Stimulated activated CD4-positive, alpha-beta T cell treated with anti-CD3 and anti-CD28 coated beads, Interleukin-1b, Interleukin-23, amount 100 ng/mL, for 4 hours (primary cell): ENCODE measurements at places on chromosomes 7 and 10.

DNA sequence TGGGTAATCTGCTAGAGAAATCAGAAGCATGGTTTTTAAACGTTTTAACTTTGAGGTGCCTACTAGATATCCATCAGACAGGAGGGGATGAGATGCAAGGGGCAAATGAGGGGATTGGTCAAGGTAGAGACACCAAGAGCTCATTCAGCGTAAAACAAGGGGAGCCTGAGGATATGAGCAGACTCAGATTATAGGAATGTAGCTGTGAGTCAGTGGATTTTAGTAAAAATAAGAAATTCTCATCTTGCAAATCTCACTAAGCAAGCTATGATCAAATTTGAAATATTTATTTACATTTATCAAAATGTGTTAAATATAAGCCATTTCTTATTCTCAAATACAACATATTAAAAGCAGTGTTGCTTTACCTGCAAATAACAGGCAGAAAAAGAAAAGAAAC is 21.4 kb upstream of the TFEC start:
- no peak for DNase-seq

GRCh38 chr10:79930751-79931150 is 18.2 kb downstream of the SFTPD start:
- no peak for DNase-seq

DNA sequence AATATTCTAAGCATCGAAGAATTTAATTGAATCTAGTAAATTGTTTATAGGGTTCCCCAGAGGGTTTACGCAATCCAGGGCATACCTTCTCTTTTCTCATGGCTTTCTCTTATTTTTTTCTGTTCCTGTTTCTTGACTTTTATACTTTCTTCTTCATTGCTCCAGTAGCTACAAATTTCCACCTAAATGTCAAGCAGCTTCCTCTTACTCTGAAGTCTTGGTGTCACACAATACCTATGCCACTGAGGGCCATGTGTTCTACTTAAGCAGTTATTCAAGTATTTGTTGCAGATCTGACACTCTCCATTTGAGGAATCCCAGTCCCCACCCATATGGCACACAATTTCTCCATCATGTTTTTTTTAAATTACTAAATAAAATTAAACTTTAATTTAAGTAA is 343.1 kb upstream of the MBL2 start:
- no peak for DNase-seq

- DNase-seq: no peak
These were observed 6.3 kb upstream of the CTBP2 start for GRCh38 chr10:125166658-125167057.

- DNase-seq: no peak
These were observed 28.6 kb downstream of the MTURN start for GRCh38 chr7:30163231-30163894.

DNA sequence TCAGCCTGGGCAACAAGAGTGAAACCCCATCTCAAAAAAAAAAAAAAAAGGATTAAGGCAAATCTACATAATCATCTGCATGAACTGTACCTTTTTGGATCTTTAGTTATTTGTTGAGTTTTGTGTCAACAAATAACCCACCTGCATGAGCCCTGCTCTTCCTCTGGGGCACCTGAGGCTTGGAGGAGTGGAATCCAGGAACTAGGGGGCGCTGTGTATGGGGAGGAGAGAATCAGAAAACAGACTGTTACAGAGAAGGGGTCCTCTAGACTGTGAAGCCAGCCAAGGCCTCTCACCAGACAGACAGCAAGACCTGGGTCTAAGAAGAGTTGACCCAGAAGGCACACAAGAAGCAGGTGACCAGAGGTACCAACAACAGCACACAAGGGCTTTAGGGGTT is 682.8 kb upstream of the NRP1 start:
- DNase-seq: no peak

DNA sequence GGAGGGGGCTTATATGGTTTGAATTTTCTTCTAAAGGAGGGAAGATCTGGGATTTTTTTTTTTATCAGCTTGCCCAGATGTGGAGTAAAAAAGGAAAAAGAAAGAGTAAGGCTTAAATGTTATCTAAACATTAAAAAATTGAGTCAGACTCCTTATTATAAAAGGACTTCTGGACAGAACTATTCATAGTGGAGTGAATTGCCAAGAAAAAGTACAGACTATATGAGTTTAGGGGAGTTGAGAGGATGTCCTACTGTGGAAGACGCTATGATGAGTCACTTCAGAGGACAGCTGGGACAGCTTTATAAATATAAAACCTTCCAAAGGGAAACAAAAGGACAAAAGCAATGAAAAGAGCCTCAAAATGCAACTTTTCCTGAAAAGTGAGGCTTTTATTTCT is 73.0 kb downstream of the TFPI2 start:
- no peak for DNase-seq

DNA sequence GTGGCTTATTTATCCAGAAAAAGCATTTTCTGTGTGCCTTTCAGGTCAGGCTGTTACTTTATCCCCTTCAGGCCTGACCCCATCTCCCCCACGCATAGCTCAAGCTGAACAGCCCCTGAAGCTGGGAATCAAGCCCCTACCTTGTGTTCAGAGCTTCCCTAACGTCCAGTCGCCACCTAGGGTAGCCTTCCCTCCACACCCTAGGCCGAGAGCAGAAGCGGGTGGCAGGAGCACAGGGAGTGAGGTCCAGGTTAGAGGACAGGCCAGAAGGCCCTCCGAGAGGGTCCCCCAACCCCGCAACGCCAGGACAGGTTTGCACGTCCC is 479 bp upstream of the SEMA4G start:
- DNase-seq: no peak

DNA sequence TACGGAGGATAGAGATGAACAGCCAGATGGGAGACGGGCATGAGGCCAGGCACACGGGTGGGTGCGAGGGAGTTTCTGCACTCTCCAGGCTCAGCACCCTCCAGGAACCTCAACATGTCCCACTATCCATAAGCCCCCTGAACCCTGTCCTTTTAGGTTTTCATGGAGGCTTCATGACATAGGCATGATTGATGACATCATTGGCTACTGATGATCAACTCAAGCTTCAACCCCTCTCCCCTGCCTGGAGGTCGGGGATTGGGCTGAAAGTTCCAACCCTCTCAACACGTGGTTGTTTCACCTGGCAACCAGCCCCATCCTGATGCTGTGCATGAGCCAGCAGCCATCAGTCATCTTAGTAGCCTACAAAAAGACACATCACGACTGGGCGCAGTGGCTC is 360.7 kb upstream of the AUTS2 start:
- no peak for DNase-seq

DNA sequence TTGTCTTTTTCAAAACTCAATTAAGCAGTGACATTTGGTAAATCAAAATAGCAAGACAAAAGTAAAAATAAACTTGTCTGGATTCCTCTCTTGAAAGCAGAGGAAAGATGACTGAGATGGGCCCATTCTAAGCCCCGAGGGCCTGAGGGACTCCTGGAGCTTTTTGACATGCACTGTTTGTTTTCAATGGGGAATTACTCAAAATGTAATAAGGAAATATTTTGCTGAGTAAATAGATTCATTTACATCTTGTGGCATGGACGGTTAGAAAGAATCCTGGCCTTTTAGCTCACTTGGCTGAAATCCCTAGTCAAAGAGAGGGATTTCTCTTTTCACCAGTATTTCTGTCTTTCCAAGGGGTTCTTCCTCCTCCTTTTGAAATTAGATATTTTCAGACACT is 108.0 kb downstream of the MKX start:
- DNase-seq: no peak

DNA sequence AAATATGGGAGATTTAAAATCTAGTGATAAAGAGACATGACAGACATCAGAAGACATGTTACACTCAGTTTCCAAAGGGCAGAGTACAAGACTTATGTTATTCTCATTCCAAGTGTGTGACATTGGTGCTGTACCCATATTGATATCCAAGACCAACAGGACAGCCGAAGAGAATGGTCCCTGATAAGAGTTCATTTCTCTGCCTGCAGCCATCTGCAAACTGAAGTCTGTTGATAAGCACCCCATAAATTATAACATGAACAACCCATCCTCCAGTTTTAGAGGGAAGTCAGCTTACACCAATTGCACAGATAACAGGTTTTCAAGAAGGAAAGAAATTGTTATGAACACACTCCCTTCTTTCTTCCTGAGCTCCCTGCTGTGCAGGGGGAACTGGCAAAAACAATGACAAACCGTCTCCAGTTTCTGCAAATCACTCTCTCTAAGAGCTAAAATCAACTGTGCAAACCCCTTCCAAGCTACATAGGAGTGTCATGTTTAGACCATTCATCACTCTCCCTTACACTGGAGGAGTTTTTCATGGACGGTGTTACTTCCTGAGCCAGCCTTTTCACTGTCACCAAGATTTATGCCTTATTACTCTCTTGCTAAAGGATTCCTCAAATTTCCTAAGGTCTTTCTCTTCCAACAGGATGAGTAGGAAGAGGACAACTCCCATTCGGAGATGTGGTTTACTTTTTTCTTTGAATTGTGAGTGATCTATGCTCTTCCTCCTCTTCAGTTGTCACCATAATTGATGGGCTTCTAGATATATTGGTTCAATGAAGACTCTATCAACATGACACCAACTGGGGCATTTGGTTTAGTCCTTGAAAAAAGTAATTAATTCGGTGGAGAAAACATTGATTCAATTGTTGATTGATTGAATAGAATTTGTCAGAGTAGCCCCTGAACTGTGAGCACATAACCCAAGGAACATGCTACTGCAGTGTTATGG is 80.3 kb upstream of the FAM171A1 start:
- no peak for DNase-seq

DNA sequence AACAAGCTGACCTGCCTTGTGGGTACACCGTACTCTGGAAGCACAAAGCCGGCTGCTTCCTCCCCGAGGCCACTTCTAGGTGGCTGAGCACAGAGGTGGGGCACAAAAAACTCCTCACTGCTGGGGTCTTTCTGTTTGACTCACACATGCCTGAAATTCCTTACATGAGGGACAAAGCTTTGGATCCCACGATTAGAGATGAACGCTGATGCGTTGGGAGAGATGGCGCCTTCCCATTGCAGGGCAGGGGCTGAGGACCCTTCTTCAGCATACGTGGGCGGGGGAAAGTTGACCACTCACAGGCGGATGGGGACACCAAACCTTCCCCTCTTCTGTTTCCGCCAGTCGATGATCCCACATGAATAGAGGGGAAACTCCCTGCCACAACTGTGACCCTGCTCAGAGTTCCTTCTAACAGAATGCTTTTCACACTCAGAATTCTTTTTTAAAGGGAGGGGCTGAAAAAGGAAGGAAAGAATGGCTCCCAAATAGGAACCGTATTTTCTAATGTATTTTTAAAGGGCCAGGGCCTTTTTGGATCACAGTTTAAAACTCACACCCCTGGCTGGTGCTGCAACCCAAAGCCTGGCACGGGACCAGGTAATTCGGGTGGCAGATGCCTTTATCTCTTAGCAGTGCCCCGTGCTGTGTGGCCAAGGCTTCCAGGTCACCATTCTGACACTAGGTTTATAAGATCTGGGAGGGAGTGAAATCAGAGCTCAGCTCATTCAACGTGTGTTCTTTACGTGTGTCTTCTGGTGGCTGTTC is 134.0 kb downstream of the PRKAG2 start:
- DNase-seq: no peak

GRCh38 chr7:98307971-98308466 is 26.5 kb downstream of the BRI3 start:
- DNase-seq: no peak

GRCh38 chr10:96996275-96996965 is 164.3 kb downstream of the LCOR start:
- DNase-seq: no peak

- no peak for DNase-seq
These were observed 79.3 kb downstream of the GOLGA7B start for GRCh38 chr10:97928897-97929296.

- no peak for DNase-seq
These were observed 126.9 kb downstream of the MGMT start for GRCh38 chr10:129593953-129594352.

DNA sequence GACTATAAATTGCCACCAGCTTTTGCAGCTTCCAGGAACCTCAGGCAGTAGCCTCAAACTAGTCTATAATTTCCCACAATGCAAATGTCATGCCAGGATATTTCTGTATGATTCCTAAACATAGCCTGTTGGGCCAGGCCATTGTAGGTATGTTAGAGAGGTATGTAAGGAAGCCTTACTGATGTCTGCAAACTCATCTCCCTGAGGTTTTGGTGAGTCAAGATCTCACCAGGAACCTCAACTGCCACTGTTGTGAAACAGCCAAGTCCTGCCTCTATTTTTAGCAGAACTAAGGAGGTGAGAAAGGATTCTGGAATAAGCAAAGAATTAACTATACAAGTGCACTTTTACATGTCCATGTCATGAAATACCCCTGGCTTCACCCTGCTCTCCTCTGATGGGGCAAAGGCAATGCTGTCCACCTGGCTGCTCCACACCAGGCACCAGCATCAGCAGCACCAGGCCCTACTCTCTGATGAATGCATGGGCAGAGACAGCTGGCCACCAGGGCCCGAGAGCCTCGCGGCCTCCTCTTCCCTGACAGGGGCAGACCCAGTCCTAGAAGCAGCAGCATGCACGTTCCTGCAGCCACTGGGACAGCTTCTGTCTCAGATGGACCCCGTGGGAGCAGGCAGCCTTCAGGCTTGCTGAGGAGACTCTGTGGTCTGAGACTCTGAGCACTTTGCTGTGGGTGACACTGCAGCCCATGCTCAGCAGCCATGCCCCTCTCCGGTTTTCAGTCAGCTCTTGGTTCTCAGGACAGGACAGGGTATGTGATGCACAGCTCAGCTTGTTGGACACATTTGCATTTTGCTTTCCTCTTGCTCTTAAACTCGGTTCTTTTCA is 147.3 kb downstream of the ZMYND11 start:
- no peak for DNase-seq

- DNase-seq: no peak
These were observed 8.6 kb upstream of the NKX2-3 start for GRCh38 chr10:99524050-99524666.

- no peak for DNase-seq
These were observed 35.0 kb downstream of the NSUN6 start for GRCh38 chr10:18616337-18616736.

GRCh38 chr7:69657331-69657730 is 59.1 kb downstream of the AUTS2 start:
- DNase-seq: no peak

GRCh38 chr10:72744566-72744965 is 52.6 kb downstream of the MCU start:
- DNase-seq: no peak

- DNase-seq: no peak
These were observed 316.2 kb downstream of the ATRNL1 start for GRCh38 chr10:115409347-115409746.

- no peak for DNase-seq
These were observed 152.5 kb downstream of the PRKAG2 start for GRCh38 chr7:151724250-151724915.

DNA sequence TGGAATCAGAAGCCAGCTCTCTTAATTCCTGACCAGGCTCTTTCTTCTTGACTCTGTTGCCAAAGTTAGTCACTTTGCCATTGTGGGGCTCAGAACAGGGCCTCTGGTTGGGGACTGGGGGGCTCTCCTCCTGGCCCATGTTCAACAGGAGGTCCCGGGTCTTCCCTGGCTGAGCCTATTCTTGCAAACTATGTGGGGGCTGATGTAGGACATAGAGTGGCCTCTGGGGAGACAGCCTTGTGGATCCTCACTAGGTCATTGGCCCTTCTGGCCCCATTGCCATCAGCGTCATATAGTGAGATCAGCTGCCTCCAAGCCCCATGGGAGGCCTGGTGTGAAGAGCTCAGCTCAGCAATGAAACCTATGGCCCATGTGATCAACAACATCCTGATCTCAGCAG is 77.6 kb upstream of the LEP start:
- no peak for DNase-seq
